Esophagus mucosa (tissue), 1 donor: ENCODE measurements at places on chromosomes 2 and 18. TPM values are rescaled to one million over a fixed set of nuclear protein-coding genes. Genes with fewer than 3 reads are reported as not detected.

- peak; percentile 48 for ATAC-seq
These were observed 57.5 kb upstream of the GREB1L start for GRCh38 chr18:21184396-21184996.

GRCh38 chr18:79982736-79983135, 5.6 kb downstream of the TXNL4A start:
- no peak for ATAC-seq

DNA sequence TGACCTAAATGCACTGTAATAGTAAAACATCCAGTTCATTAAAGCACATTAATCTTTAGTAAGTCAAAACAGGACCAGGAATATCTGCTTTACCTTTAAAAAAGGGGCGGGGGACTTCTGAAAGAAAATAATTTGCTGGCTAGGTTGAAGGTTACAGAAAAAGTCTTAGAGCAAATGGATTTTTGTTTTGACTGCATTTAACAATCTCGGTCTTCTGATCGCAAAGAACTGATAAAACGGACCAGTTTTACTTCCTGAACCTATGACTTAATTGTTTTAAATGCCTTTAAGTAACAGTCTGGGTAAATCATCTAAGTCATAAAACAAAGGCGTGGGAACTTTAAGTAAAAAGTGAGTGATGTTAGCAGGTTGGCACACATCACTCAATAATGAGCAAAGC, 783 bp downstream of the BUB1 start:
- ATAC-seq, result no peak

Gene FAM237A
- not detected for total RNA-seq

DNA sequence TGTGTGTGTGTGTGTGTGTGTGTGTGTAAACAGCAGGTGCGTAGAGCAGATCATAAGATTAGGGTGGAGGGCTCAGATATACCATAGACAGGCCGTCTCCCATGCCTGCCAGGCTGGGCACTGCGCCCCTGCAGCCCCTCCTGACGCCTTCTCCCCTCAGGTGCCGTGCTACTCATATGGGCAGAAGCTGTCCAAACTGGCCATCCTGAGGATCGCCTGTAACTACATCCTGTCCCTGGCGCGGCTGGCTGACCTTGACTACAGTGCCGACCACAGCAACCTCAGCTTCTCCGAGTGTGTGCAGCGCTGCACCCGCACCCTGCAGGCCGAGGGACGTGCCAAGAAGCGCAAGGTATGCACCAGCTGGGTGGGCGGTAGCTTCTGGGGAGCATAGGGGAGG, 10.0 kb downstream of the ATOH8 start:
- ATAC-seq, result no peak
